CD14-positive monocyte (primary cell): ENCODE measurements at places on chromosomes 2 and 18. TPM values are rescaled to one million over a fixed set of nuclear protein-coding genes. Genes with fewer than 3 reads are reported as not detected.

DNA sequence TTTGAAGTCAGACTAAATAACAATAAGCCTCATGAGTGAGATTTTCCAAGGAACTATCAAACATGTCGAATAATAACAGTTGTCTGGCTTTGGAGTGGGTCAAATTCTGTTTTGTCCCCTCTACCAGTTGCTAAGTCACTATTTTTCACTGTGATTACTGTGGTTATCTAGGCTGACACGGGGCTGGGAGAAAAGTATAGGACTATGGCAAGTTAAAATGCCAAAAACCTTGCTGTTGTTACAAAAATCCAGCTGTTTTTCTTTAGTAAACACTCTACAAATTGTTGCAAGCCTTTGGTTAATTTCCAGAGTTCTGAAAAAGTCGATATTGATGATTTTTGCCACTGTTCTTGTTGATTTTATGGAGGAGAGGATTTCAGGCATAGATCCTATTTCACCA, 1.5 kb downstream of the CFAP210 start:
- no peak for DNase-seq

- DNase-seq: no peak
Measured at GRCh38 chr2:127164761-127165538, 55.1 kb downstream of the CYP27C1 start.

DNA sequence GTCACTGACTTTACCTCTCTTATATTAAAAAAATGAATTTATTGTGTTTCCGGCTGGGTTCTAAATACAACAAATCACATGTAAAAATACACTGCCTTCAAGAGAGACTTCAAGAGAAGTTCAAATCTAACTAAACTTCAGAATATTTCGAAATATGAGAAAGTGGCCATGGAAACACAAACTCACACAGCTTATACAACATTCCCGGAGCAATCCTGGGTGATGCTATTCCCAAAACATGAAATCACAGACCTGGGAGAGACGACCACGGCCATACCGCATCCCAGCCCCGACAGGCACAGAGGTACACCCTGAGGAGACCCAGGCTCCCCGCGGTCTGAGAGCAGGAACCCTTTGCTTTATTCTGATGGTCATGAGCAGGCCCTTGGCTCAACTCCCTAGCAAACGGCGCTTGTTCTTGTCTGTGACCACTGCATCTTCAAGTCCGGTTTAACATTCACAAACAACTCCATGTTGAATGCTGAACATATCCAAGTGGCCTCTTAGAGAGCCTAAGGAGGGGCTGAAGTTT, 185.4 kb upstream of the REV1 start:
- DNase-seq: no peak

DNA sequence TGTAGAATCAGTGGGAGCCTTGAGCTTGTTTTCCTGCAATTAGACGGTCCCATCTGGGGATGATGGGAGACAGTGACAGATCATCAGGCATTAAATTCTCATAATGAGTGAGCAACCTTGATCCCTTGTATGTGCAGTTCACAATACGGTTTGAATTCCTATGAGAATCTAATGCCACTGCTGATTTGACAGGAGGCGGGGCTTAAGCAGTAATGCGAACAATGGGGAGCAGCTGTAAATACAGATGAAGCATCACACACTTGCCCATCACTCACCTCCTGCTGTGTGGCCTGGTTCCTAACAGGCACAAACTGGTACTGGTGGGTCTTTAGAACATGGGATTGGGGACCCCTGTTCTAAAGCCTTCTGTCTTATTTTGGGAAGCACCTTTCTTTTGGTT, 17.9 kb upstream of the NYAP2 start:
- DNase-seq: no peak

DNA sequence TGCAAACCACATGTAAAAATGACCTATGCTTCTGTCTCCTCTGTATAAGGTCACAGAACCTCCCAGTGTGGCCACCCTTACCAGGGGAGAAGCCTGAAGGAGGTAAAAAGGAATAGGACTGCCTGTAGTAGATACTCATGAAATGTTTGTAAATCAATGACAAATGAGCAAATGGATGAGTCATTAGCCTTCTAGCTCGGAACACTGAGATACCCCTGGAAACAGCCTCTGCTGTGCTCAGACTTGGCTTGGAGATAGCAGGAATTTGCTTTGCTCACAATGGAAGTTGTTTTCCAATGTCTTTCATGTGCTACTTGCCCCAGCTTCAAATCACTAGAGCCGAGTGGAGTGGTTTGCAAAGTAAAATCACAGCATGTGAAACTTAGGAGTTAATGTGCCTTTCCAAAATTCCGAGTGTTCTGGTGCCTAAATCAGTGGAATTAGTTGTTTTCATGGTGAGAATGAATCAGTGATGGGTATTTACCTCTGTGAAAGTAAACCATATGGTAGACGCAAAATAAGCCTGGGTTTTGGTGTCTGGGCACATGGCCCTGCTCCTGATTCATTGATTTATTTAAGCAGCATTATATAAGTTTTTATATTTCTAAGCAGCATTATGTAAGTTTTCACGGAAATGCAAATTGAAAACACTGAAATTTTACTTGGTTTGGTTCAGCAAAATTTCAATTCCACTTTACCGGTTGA, 154.0 kb upstream of the MAP3K20 start:
- DNase-seq: no peak

DNA sequence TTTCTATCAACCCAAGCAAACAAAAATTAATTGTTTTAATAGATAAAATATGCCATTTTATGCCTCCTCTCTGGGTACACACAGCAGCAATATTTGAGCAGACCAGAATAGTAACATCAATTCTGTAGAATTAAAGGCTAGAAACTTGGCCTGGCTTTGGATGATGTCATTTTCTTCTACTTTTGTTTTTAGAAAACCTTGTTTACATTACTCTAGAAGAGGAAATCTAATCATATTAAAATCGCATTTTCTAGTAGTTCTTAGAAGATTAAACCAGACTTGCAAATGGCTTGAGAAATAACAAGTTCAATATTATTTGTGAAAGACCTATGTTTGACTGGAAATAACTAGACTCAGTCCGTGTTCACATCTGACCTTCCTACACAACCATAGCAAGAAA, 102.3 kb upstream of the RFX8 start:
- no peak for DNase-seq

- no peak for DNase-seq
Measured at GRCh38 chr2:119486196-119486827, 38.0 kb downstream of the SCTR start.

- DNase-seq: no peak
Measured at GRCh38 chr2:174781298-174781697, 17.0 kb upstream of the CHRNA1 start.

Gene C2orf78
- polyA plus RNA-seq: not detected

Gene CENPA
- not detected for polyA plus RNA-seq

Gene MTCL1
- polyA plus RNA-seq: not detected
